ENCODE measurements at places on chromosomes 3 and 15. TPM values are rescaled to one million over a fixed set of nuclear protein-coding genes. Genes with fewer than 3 reads are reported as not detected.

NEK11 gene
- 2.3 TPM for total RNA-seq

FSIP1 gene
- 0.36 TPM for total RNA-seq

CLN6 gene
- 9.6 TPM for total RNA-seq

DNA sequence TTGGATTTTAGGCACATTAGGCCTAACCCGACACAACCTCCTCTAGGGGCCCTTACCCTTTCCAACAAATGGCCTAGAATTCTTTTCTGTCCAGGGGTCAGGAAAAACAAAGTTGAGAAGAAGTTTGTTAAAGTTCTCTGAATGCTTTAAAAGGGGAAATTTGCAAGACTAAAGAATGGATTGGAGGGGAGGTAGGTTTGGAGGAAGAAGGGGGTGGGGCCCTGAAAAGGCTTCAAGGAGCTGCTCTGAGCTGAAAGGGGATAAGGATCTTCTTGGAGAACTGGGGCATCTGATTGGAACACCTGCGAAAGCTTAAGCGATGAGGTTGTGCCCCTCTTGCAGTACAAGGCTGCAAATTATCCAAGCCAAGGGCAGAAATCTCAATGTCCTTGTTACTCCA is 3.9 kb upstream of the SENP2 start:
- DNase-seq, result no peak

DNA sequence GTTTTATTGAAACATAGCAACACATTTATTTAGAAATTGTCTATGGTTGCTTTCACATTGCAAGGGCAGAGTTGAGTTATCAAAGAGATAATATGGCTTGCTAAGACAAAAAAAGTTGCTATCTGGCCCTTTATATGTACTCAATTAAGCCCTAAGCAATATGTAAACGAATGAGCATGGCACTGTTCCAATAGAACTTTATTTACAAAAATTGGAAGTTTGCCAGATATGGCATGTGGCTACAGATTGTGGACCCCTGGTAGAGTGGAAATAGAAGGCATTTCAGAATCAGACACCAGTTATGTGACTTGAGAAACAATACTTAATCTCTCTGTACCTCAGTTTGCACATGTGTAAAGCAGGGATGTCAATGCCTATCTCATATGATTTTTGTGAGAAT is 515.6 kb upstream of the SGO1 start:
- DNase-seq, result no peak
